Gastroesophageal sphincter (tissue), 4 donors: ENCODE measurements at places on chromosomes 2 and 18. TPM values are rescaled to one million over a fixed set of nuclear protein-coding genes. Genes with fewer than 3 reads are reported as not detected.

- ATAC-seq, result no peak
Measured at GRCh38 chr2:237889016-237889415, 29.6 kb downstream of the RAMP1 start.

DNA sequence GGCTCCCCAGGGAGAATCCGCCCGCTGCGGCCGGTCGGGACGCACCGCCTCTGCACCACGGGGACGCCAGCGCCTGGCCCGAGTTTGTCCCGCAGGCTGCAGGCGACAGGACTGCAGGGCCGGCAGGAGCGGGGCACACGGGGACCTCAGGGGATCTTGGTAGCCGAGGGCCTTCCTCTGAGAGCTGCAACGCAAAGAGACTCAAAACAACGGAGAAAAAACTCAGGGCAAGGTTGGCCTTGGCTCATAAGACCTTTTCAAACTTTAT, 79.7 kb downstream of the ARHGEF4 start:
- ATAC-seq, result no peak

GRCh38 chr2:101430156-101430555, 42.9 kb upstream of the CREG2 start:
- no peak for ATAC-seq

- no peak for ATAC-seq
Measured at GRCh38 chr18:58114766-58115165, 70.7 kb downstream of the NEDD4L start.

PER2 gene
- total RNA-seq, result 8.7 TPM

DNA sequence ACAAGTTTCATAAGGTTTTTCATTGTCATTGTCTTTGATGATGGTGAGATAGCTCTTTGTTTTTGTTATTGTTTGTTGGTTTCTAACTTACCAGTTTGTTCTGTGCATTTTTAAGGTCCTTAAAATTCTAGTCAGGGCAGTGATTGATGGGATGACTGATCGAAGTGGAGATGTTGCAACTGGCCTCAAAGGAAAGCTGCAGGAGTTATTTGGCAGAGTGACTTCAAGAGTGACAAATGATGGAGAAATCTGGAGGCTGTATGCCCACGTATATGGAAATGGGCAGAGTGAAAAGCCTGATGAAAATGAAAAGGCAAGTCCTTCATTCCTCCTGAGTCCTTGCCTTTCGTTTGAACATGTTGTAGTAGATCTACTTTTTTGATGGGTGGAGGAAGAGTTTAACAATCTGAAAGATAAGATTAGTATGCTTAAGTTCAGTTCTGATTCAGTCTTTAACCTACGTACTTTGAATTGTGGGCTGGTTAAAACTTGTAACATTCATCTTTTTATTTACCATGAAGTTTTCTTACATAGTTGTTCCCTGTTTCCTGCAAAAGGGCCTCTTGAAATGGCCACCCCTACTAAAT, 135.8 kb upstream of the LTBP1 start:
- ATAC-seq, result no peak

DNA sequence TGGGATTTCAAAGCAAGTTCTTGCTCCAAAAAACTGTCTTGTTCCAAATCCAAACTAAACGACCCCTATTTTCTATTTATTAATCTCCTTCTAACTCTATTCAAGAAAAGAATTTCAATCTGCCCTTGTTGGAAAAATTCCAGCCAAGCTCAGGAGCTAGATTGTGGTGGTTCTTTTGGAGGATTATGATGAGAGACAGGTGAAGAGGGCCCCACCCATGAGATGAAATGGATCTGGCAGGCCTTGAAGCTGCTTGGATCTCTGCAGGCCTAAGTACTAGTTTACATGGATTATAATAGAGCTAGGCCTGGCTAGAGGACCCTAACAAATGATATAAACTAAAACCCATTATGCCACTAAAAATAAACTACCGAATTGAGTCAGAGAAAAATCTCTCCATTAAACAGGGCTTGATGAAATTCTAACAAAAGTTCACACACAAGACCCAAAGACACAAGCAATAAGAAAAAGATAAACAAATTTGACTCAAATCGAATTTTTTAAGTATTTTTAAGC, 101.6 kb downstream of the GFPT1 start:
- no peak for ATAC-seq

- no peak for ATAC-seq
Measured at GRCh38 chr2:222442665-222443064, 18.3 kb downstream of the SGPP2 start.

DNA sequence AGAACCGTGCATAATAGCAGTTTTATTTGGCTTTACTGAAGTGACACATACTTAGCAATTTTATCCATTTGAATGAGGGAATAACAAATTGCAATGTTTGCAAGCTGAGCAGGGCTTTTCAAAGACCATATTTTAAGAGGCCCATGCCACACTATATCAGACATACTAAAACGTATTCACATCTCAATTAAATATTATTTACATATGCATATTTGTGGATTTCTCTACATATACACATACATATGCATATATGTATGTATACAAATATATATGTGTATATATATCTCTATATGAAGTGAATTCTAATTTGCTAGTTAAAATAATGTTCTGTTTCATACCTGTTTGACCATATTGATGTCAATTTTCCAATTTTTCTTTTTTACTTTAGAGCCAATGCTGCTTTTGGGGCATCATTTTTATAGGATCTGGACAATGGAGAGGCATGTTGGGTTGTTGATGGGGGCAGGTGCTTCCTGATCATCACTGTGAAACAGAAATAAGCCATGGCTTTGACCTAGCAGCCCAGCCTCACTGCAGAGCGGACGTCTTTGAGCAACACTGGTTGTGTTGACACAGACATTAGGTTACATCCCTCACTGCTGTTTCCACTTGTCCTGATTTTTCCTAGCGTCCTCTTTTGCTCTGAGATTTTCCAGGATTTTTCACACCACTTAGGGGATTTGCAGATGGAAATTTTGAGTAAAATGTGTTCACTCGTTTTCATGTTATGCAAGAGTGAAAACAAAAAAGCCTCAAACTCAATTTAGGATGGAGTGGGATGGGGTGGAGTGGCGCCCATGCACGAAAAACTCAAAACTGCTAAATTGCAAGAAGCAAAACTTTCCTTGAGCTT, 56.9 kb downstream of the RDH14 start:
- ATAC-seq, result no peak

DNA sequence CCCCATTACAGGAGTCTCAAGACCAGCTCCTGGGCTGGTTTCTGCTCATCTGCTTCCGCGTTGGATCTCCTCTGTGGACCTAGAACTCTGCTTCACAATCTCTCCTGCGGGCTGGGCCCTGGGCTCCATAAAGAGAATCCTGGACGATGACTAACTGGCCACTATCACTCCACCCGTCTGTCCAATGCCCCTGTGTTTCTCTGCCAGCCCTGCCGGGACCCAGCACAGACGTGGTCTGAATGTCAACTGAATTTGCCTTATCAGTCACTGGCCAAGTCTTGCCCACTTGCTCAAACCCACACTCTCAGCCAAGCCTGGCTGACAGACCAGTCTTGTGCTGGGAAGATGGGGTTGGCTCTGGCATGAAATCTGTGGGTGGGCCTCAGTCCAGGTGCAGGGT, 17.4 kb downstream of the KIF3C start:
- no peak for ATAC-seq

- peak; percentile 17 for ATAC-seq
Measured at GRCh38 chr2:85754313-85755095, 713 bp downstream of the ATOH8 start.

- no peak for ATAC-seq
Measured at GRCh38 chr2:74029714-74030397, 45.1 kb downstream of the TET3 start.

LRP2 gene
- total RNA-seq, result not detected

UGT1A10 gene
- total RNA-seq, result 0.16 TPM
